ENCODE measurements at places on chromosomes 6 and 20. TPM values are rescaled to one million over a fixed set of nuclear protein-coding genes. Genes with fewer than 3 reads are reported as not detected.
A peak's percentile ranks its signal among the peaks of the same experiment; 100 is the strongest.

Gene SLC16A10
- 9.8 TPM for total RNA-seq

Gene BPIFB2
- not detected for total RNA-seq

- H3K27ac ChIP-seq: no peak overlapping the region
- H3K4me3 ChIP-seq: no peak overlapping the region
- peaks cover 8% of the 10 kb centered on the region for H3K4me1 ChIP-seq
- no peaks in the 10 kb centered on the region for H3K27me3 ChIP-seq
- H3K36me3 ChIP-seq: no peaks in the 10 kb centered on the region
- no peak for DNase-seq
Observed at GRCh38 chr20:36768768-36769430, 4.7 kb downstream of the DSN1 start.

DNA sequence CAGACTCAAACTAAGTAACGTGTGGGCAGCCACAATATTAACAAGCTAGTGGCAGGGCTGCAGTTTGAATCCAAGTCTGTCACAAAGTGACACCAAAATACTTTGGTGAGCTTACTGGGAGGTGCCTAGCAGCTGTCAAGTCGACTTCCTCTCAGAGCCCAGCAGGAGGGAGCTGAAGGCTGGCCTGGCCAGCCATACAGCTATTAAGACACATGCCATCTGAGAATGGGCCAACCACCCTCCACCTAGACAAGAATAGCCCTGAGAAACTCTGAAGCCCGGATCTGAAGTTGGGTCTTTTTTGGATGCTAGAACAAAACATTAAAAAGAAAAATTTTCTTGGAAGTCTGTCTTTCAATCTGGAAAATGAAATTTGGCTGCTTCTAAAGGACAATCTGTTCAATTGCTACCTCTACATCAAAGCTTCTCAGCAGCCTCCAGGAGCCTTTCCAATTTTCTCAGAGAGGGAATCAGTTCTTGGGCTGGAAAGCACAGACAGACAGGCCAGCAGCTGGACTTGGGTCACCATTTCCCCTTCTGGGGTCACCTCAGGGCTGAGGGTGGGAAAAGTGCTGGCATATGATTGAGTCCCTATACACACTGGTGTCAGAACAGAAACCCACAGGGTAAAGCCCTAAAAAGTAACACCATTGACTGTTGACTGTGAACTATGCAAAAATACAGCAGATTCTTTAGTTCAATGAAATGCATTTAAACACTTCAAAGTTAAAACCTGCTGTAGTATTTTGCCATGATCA lies 42.9 kb downstream of the UQCC1 start:
- no peaks in the 10 kb centered on the region for H3K27me3 ChIP-seq
- no peaks in the 10 kb centered on the region for H3K4me1 ChIP-seq
- no peak overlapping the region for H3K27ac ChIP-seq
- peaks cover 19% of the 10 kb centered on the region for H3K36me3 ChIP-seq
- no peak for DNase-seq
- no peak overlapping the region for H3K4me3 ChIP-seq

GRCh38 chr6:157258878-157259277 lies 64.4 kb downstream of the TMEM242 start:
- H3K4me3 ChIP-seq: no peak overlapping the region
- peak; percentile 22 for DNase-seq
- no peak overlapping the region for H3K27ac ChIP-seq
- no peaks in the 10 kb centered on the region for H3K27me3 ChIP-seq

- no peaks in the 10 kb centered on the region for H3K36me3 ChIP-seq
- DNase-seq: no peak
- no peak overlapping the region for H3K4me3 ChIP-seq
- no peak overlapping the region for H3K27ac ChIP-seq
Observed at GRCh38 chr20:43238833-43239232, 49.1 kb upstream of the PTPRT start.

DNA sequence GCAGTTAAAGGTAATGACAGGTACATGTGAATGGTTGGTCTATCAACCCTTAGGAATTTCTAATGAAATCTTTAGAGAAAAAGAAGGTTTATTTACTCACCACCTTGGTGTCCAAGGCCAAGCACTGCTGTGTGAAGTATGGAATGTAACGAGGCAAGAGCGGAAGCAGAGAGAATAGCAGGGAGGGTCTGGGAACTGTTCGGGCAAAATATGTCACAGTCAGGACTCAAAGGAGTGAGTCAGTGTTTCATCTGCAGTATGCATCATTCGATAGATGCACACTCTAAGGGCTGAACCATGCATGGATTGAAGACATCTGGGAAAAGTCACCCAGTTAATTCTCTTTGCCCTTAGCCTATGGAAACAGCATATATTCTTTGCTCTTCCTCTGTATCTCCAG lies 33.2 kb downstream of the ADGRF5 start:
- H3K4me3 ChIP-seq: no peak overlapping the region
- H3K27me3 ChIP-seq: no peaks in the 10 kb centered on the region
- H3K27ac ChIP-seq: no peak overlapping the region
- DNase-seq: no peak
- H3K4me1 ChIP-seq: no peaks in the 10 kb centered on the region

DNA sequence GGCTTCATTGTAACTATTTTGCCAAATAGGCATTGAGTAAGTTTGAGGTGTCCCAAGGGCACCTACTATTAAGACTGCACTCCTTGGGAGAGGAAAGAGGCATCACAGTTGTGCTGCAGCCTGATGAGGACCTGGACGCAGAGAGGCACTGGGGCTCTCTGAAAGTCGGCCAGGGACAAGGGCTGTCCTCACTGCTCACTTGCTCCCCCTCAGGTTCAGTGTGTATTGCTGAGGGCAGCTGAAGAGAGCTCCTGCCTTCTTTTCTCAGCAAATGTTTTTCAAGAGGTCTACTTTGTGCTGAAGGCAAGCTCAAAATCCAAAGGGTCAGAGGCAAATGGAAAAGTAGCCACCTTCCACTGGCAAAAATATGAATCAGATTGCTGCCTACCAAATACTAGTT lies 331.8 kb downstream of the RIMS1 start:
- no peaks in the 10 kb centered on the region for H3K27me3 ChIP-seq
- H3K36me3 ChIP-seq: no peaks in the 10 kb centered on the region
- H3K27ac ChIP-seq: no peak overlapping the region
- H3K4me1 ChIP-seq: no peaks in the 10 kb centered on the region

Gene PRKN
- 5.3 TPM for total RNA-seq

DNA sequence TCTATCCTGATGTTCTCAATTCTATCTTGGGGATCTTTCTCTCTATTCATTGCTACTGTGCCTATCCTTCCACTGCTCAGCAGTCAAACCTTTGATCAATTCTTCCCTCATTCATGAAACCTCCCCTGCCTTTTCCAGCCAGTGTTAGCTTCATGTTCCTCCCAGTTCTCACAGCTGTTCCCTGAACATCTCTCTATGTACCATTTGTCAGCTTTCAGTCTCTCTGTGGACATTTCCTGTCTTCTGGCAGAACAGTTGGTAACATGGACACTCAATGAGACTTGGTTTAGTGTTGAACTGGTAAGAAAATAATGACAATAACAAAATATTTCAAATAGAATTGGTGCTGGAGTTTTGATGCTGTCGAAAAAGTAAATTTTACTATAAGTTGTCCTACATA lies 26.2 kb downstream of the SPTLC3 start:
- no peak overlapping the region for H3K27ac ChIP-seq
- H3K4me1 ChIP-seq: no peaks in the 10 kb centered on the region
- H3K36me3 ChIP-seq: no peaks in the 10 kb centered on the region
- no peak for DNase-seq

Gene OVOL2
- total RNA-seq: not detected

DNA sequence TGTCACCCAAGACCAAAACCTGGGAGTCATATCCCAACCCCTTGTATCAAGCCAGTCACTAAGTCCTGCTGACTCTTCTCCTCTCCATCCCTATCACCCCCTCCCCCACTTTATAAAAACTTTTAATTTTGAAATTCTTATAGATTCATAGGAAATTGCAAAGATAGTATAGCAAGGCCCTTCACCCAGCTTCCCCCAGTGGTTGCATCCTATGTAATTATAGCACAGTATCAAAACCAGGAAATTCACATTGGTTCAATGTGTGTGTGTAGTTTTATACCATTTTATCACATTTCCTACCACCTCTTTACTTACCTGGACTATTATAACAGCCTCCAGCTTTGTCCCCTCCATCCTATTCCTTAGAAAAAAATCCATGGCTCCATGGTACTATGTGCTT lies 4.1 kb downstream of the PPT2 start:
- peaks cover 14% of the 10 kb centered on the region for H3K4me1 ChIP-seq
- DNase-seq: no peak
- H3K36me3 ChIP-seq: no peaks in the 10 kb centered on the region

DNA sequence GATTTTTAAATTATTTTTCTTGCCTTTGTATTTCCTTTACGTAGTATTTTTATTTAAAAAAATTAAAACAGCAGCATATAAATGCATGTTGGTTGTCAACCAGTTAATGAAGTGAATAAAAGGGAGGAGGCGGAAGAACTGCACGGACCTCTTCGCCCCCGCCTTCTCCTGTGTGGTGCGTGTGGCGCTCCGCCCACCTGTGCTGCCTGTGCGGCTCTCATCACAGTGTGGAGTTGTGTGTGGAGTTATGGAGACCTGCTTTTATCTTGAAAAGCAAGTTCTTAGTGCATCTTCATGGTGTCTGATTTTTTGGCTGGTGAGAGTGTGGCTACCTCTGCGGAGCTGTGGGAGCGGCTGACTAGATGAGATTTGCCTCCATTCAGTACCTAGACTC lies 58.4 kb downstream of the PTPN1 start:
- H3K4me1 ChIP-seq: peaks cover 37% of the 10 kb centered on the region
- DNase-seq: no peak
- peaks cover 56% of the 10 kb centered on the region for H3K36me3 ChIP-seq
- H3K27ac ChIP-seq: no peak overlapping the region

DNA sequence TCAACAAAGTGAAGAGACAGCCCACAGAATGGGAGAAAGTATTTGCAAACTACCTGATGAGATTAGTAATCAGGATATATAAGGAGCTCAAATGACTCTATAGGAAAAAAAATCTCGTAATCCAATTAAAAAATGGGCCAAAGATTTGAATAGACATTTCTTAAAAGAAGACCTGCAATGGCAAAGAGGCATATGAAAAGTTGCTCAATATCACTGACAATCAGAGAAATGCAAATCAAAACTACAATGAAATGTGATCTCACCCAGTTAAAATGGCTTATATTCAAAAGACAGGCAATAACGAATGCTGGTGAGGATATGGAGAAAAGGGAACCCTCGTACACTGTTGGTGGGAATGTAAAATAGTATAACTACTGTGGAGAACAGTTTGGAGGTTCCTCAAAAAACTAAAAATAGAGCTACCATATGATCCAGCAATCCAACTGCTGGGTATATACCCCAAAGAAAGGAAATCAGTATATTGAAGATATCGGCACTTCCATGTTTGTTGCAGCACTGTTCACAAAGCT lies 65.0 kb downstream of the TOX2 start:
- H3K36me3 ChIP-seq: no peaks in the 10 kb centered on the region
- peaks cover 11% of the 10 kb centered on the region for H3K4me1 ChIP-seq
- no peaks in the 10 kb centered on the region for H3K27me3 ChIP-seq
- no peak overlapping the region for H3K27ac ChIP-seq
- no peak for DNase-seq
- no peak overlapping the region for H3K4me3 ChIP-seq

Gene RIPPLY2
- total RNA-seq: not detected

GRCh38 chr6:91453224-91453878 lies 866.5 kb upstream of the MAP3K7 start:
- no peaks in the 10 kb centered on the region for H3K27me3 ChIP-seq
- no peak overlapping the region for H3K27ac ChIP-seq

GRCh38 chr6:35663447-35664235 lies 25.1 kb downstream of the FKBP5 start:
- H3K27me3 ChIP-seq: no peaks in the 10 kb centered on the region
- H3K36me3 ChIP-seq: no peaks in the 10 kb centered on the region
- no peak overlapping the region for H3K4me3 ChIP-seq

Gene TMEM200A
- total RNA-seq: 1.1 TPM

DNA sequence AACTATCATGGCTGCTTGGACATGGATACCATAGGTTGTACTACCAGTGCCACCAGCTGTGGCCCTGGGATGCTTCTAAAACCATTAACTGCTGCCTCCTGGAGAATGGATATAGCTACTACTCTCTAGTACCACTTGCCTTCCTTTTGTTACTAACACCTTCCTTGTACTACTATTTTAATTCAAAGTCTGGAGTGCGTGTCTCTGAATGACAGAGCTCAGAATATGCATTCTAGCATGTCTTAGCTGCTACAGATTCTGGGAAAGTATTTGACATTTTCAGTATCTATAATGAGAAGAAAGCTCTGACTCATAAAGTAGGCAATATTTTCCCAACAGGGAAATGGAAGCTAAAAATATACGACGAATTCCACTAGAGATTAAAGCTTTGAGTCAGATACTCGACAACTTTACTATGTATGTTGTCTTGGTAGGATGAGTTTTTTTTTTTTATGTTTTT lies 112.3 kb downstream of the PFDN4 start:
- H3K27me3 ChIP-seq: no peaks in the 10 kb centered on the region
- no peaks in the 10 kb centered on the region for H3K4me1 ChIP-seq
- DNase-seq: no peak
- no peaks in the 10 kb centered on the region for H3K36me3 ChIP-seq
- no peak overlapping the region for H3K4me3 ChIP-seq

Gene OR11A1
- not detected for total RNA-seq

Gene POM121L2
- not detected for total RNA-seq

Gene OARD1
- total RNA-seq: 56.4 TPM

Gene SEMG1
- total RNA-seq: not detected

GRCh38 chr6:161493576-161494118 lies 219.8 kb upstream of the AGPAT4 start:
- H3K4me3 ChIP-seq: no peak overlapping the region
- H3K27ac ChIP-seq: no peak overlapping the region
- no peaks in the 10 kb centered on the region for H3K27me3 ChIP-seq
- DNase-seq: no peak
- H3K36me3 ChIP-seq: no peaks in the 10 kb centered on the region

- DNase-seq: no peak
- H3K36me3 ChIP-seq: no peaks in the 10 kb centered on the region
- no peaks in the 10 kb centered on the region for H3K27me3 ChIP-seq
- no peaks in the 10 kb centered on the region for H3K4me1 ChIP-seq
Observed at GRCh38 chr6:94238868-94239267, 819.5 kb upstream of the EPHA7 start.

DNA sequence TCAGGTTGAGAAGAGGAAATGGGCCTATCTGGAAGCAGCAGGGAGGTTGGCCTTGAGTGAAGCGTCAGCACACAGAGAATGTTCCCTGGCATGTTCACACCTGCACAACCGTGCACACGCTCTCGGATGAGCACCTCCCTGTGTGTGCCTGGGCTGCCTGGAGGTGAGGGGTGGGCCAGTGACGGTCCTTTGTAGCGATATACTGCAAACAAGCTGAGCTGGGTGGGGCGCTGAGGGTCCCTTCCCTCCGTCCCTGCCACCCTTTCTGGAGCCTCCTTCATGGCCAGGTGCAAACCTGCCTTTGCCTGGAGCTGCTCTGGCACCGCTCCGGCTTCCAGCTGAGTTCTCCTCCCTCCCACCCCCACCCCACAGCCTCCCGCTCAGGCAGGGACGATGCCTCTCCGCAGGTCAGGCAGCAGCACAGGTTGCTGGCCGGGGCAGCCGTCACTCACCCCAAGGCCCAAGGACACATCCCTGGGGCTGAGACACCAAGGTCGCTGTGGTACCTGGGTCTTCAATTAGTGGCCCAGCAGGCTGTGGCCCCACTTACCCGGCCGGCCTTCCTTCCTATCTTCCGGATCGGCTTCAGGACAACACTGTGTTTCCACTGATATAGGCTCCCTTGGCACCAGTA lies 111.6 kb downstream of the ERMARD start:
- H3K4me1 ChIP-seq: peaks cover 13% of the 10 kb centered on the region
- H3K4me3 ChIP-seq: no peak overlapping the region
- H3K36me3 ChIP-seq: no peaks in the 10 kb centered on the region
- no peaks in the 10 kb centered on the region for H3K27me3 ChIP-seq
- H3K27ac ChIP-seq: no peak overlapping the region

GRCh38 chr6:43759907-43760206 lies 10.2 kb upstream of the VEGFA start:
- no peaks in the 10 kb centered on the region for H3K36me3 ChIP-seq
- H3K27me3 ChIP-seq: no peaks in the 10 kb centered on the region
- no peaks in the 10 kb centered on the region for H3K4me1 ChIP-seq
- DNase-seq: no peak
- H3K4me3 ChIP-seq: no peak overlapping the region

All from CD4-positive, alpha-beta memory T cell (primary cell).